ENCODE measurements at places on chromosomes 3 and 15.
A peak's percentile ranks its signal among the peaks of the same experiment; 100 is the strongest.

DNA sequence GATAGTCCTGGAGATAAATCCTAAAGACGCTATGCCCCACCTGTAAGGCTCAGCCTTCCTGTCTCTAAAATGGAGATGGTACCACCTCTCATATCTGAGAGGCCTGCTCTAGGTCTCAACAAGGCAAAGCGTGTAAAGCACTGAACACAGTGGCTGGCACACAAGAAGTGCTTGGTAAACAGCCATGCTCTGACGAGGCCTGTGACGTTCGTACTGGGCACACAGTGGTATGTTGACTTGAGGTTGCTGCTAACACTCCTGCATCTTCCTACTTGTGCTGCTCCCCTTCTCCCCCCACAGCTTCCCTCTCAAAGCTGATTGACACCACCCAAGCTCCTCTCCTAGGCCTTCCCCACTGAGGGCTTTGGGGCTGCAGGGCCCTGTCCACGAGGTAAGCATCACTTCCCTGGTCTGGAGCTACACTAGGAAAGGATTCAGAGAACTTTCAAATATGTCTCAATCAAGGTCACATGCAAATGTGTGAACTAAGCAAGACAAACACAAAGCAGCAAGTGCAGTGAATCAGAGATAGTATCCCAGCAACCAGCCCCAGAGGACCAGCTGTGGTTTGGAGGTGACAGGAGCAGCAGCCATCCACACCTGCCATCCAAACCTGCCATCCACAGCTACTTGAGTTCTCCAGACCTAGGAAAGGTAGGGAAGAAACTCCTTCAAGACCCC lies 177.5 kb downstream of the STT3B start:
- DNase-seq = no peak

DNA sequence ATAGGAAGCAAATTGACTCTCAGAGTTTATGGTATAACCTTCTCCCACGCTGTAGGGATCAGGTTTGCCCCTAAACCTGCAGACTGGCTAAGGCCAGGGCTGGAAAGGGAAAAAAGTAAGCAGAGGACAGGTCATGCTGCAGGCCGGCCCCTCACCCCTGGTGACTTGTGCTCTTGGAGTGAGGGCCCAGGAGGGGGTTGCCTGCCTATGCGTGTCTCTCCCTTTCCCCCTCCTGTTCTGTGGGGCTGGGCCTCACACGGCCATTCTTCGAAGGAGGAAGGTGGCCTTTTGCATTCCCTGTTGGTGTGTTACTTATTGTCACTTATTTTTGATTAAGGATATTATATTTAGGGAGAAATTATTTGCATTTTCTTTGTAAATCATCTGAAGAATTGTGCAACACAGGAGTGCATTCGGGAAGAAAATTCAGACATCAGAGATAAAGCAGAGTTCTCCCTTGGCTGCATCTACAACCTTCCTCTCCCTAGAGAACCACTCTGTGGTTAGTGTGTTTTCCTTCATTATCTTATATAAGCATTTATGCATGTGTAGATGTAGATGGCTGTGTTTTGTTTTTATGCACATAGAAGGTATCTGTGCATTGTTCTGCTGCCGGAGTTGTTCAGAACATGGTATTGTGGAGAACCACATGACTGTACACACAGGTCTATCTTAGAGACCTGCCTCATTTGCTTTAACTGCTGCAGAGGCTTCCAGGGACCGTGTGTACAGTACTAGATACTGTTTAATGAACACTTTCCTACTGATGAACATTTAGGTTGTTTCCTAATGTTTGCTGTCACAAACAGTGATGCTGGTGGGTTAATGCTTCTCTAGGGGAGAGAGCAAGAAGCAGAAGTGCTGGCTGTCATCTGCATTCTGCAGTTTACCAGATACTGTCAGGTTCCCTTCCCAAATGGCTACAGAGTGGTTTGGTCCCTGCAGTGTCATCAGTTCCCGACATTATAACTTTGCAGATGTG lies 133.5 kb downstream of the APBA2 start:
- DNase-seq = no peak

DNA sequence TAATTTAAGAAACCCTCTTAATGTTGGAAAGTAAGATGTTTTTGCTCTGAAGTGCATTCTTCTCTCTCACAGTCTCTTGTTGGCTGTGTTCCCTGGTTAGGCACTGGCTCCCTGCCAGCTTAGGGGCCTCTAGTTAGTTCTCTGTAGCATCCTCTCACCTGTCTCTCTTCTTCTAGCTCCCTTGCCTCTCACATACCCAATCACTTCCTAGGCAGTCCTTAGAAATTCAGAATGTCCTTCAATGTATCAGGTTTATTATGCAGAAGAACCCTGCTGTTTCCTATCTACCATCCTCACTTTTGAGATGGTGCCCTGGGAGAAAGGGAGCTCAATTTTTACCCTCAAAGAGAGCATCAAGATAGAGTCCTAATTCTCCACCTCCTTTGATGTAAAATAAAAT lies 36.2 kb upstream of the CPNE4 start:
- DNase-seq = no peak

DNA sequence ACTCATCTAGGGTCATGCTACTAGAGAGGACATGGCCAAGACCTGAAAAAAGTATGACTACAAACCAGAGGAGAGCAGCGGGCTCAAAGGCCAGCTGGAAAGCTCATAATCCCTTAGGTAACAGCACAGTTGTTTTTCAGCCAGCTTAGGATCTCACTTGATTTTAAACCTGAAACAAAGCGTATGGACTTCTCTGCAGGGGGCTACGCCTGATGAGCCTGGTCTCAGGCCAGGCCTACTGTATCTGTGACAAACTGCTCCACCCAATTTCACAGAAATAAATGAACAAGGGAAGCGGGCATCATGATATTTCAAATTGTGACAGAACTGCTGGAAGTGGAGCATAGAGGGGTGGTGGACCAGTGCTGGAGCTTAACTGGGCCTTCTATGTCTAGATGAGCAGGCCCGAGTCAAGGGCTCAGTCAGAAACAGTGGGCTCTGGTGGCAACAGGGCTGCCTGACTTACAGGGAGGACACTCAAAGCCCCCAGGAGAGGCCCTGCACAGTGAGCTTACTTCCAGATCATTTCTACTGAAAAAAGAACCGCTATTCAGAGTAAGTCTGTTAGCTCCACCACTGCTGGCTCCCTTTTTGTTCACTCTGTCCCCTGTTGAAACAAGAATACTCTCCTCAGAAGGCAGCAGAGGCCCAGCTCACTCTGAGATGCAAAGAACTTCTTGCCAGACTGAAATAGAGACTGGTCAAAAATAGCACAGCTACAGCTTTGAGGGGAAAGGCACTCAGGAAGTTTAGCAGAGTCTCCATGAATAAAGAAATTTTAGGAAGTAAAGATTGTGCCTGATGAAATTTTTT lies 47.0 kb downstream of the LRIG1 start:
- DNase-seq = no peak

DNA sequence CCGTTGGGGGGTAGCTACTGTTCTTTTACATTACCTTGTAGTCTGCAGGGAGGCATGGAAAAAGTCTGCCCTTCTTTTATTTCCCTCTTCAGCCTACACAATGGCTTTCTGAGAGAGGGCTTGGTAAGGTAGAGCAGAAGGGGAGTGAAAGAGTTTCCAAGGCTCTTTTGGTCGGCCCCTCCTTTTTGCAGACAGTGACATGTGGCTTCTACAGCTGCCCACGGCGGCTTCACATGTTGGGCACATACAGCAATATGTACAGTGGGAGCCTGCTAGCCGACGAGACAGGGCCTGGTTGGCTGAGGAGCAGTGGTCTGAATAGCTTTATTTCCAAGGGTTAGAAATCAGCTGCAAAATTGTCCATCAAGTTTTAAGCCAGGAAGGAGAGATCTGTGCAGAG lies 4.0 kb downstream of the INAFM2 start:
- DNase-seq = no peak

DNA sequence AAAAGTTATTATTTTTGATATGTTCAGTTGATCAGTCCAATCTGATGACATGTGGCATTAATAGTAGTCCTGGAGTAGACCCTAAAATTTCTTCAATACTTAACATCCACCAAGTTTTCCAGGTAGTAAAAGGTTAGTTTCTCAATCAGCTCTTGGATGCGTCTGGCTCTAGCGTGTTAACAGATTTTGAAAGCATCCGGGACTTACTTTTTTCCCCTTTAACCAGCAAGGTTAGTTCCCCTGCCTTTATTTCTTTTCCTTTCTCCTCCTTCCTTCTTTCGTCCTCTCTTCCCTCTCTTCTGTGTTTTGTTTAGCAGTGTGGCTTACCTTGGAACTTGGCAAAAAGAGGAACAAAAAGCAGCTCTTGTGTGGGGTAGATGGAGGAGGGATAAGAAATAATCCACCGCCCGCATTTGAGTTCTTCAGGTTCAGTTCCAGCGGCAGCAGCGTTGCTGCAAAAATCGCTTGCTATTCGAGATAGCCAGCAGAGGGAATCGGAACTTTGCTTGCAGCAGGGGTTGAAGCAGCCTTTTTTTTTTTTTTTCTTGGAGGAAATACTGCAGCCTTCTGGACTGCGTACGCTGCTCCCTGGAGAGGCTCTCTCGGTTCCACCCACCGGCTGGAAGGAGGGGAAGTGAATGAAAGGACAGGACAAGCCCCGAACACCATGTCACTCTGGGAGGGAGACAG lies at the start of gene RBMS3:
Gene RBMS3 (plus strand): TSS at position 668 of the 690 bp plus-strand sequence.
- peak; percentile 93 for DNase-seq

DNA sequence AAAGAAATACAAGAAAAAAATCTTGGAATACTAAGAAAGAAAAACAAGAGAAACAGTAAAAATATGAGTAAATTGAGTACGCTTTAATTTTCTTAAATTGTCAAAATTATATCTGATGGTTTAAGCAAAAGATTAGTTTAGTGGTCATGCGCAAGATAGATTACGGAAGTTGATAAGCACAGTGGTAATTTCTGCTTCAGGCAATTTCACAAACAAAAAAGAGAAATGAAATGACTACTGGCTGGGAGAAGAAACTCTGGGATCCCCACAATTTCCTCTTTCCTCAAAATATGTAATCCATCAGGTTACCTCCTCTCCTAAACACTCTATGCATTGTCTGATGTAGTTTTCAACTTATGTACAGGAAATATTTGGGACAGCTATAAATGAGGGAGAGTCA lies 9.0 kb downstream of the MYD88 start:
- DNase-seq = no peak

DNA sequence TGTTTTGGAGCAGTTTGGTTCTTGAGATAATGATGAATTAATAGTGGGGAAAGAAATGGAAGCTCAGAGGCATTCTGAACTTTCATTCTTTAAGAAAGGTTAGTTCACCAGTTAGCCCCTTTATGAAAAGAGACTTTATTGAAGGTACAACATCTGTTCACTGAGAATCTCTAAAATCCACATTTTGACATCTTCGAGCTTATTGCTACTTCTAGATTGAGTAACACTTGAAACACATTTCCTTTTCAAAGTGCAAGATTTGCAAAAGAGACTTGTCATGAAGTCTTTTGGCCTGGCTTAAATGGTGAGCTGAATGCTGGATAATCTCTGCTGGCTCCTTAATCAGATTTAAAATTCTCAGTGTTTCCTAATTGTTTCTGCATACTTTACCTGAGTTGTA lies 42.3 kb downstream of the RAB8B start:
- no peak for DNase-seq

DNA sequence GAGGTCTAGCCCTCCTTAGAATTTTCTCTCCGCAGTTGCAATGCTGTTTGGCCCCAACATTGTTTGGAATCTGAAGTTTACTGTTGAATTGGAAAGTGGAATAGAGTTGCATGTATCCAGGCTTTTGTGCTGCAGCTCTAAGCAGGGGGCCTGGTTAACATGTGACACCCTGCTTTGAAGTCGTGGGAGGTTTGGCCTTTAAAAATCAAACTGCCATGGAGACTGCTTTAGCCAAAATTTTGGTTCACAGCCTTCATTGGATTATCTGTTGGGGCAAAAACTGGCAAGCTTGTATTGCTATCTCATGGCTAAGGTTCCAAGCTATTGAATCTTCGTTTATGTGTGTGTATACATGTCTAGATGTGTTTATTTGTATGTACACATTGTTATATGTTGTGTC lies 15.8 kb downstream of the CYP11A1 start:
- no peak for DNase-seq

GRCh38 chr3:78872195-78872594 lies 895.6 kb downstream of the ROBO1 start:
- no peak for DNase-seq

DNA sequence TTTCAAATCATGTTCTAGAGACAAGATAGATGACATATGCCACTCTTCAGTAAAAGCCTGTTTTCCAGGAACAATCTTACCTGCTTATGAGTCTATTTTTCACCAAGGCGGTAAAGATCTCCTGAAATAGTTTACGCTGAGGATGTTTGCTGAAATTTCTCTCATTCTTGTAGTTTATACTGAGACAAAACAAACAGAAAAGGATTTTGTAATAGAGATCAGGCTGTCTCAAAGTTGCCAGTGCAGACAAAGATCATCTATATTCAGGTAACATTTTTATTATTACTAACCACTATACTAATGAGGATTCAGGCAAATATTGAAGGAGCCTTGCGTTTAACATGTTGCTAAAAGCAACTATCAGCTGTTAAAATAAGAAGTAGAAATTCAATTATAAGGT lies 25.0 kb downstream of the NEK10 start:
- no peak for DNase-seq

- no peak for DNase-seq
Observed at GRCh38 chr3:73474619-73475018, 150.1 kb downstream of the PDZRN3 start.

DNA sequence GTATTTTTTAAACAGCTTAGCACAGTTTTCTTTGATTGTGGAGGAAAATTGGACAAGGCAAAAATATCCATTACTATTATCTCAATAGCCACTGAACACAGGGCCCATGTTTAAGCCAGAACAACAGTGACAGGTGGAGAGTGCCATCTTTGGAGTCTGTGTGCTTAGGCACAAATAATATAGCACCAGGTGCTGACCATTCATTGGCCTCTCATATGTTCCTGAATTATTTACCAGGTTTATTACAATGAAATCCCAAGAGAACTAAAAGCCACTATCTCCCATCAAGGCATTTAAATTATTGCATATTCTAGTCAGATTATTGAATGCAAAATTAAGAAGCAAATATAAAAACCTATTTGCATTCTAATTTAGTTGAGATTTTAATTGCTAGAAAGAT lies 39.6 kb downstream of the GPR156 start:
- no peak for DNase-seq

All from M059J (cell line).